NCI-H510A (cell line): ENCODE measurements at places on chromosomes 4 and X.

DNA sequence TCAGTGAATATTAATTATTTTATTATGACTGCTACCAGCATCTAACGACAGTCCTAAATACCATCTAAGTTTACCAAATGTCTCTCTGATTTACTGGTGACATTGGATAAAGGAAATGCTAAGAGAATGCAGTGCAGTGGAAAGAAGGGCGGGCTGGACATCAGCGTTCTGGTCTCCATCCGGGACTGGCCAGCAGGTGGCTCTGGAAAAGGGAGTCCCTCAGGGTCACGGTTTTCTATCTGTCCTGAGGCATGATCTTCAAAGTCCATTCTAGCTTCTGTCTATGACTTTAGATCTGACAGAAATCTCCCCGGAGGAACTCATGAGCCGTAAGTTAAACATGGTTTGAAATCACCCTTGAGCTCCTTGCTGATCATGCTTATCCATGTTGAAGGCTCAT is 3.3 kb downstream of the TRIM2 start:
- DNase-seq: no peak

GRCh38 chrX:66728818-66729271 is 90.0 kb upstream of the EDA2R start:
- peak; percentile 2 for DNase-seq

- no peak for DNase-seq
Observed at GRCh38 chr4:122783301-122784215, 43.1 kb upstream of the FGF2 start.

GRCh38 chrX:103640401-103641155 is 11.8 kb downstream of the TCEAL1 start:
- no peak for DNase-seq

GRCh38 chrX:13162772-13163410 is 118.5 kb upstream of the FAM9C start:
- DNase-seq: no peak

GRCh38 chr4:21544415-21544814 is 404.2 kb downstream of the KCNIP4 start:
- DNase-seq: no peak

DNA sequence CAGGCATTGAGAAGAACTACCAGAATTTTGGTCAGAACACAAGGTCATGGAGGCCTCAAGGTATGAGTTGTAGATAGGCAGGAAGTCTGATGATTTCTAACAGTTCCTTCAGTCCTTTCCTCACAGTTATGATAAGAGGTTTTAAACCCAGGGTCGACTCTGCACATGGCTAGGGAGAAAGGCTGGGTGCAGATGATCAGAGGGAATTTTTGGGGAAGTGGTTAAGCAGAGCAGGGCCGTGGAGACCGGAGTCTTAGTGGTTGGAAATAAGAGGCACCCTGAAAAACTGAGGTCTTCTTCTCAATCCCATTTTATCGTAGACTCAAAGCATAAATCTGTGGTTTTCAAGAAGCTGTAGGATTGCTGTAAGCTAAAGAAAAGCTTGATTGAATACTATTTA is 118.5 kb upstream of the ANK2 start:
- DNase-seq: no peak

GRCh38 chr4:138063581-138063980 is 178.6 kb downstream of the SLC7A11 start:
- DNase-seq: no peak

DNA sequence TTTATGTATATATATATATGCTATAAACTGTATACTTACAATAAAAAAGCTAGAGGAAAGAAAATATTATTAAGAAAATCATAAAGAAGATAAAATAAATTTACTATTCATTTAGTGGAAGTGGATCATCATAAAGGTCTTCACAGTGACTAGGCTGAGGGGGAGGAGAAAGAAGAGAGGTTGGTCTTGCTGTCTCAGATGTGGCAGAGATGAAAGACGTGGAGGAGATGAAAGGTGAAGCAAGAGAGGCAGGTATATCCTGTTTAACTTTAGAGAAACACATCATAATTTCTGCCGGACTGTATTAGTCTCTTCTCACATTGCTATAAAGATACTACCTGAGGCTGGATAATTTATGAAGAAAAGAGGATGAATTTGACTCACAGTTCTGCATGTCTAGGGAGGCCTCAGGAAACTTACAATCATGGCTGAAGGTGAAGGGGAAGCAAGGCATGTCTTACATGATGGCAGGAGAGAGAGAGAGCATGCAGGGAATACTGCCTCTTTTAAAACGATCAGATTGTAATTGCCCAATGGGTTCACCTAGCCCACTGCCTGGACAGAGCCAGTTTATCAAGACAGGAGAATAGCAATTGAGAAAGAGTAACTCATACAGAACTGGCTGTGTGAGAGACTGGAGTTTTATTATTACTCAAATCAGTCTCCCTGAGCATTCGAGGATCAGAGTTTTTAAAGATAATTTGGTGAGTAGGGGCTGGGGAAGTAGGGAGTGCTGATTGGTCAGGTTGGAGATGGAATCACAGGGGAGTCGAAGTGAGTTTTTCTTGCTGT is 22.1 kb upstream of the RRAGB start:
- DNase-seq: no peak

- DNase-seq: peak; percentile 29
Observed at GRCh38 chrX:119502727-119503483, 34.7 kb downstream of the SLC25A5 start.

DNA sequence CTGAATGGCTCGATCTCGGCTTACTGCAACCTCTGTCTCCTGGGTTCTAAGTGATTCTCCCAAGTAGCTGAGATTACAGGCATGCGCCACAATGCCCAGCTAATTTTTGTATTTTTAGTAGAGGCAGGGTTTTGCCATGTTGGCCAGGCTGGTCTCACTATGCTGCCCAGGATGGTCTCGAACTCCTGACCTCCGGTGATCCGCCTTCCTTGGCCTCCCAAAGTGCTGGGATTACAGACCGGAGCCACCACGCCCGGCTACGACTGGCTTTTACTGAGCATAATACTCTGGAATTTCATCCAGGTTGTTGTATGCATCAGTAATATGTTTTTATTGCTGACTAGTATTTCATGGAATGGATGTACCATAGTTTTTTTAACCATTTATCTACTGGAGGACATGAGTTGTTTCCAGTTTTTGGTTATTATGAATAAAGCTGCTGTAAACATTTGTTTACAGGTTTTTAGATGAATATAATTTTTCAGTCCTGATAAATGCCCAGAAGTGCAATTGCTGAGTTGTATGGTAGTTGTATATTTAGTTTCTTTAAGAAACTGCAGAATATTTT is 31.2 kb downstream of the N4BP2 start:
- no peak for DNase-seq

DNA sequence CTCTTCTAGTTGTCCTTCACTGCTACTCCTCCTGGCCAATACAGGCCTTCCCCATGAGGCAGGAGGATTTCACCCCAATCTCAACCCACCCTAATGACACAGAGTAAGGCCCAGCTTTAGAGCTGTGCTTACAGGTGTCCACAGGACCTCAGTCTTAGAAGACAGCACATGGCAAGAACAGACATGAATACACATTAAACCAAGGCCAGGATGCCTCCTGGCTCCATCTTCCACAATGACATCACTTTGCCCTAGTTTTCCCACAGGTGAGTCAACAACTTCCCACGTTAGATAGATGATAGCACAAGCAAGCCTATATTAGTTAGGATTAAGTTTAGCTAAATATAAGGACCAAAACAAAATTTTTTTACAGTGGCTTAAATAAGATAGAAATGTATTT is 63.8 kb upstream of the NOCT start:
- no peak for DNase-seq

DNA sequence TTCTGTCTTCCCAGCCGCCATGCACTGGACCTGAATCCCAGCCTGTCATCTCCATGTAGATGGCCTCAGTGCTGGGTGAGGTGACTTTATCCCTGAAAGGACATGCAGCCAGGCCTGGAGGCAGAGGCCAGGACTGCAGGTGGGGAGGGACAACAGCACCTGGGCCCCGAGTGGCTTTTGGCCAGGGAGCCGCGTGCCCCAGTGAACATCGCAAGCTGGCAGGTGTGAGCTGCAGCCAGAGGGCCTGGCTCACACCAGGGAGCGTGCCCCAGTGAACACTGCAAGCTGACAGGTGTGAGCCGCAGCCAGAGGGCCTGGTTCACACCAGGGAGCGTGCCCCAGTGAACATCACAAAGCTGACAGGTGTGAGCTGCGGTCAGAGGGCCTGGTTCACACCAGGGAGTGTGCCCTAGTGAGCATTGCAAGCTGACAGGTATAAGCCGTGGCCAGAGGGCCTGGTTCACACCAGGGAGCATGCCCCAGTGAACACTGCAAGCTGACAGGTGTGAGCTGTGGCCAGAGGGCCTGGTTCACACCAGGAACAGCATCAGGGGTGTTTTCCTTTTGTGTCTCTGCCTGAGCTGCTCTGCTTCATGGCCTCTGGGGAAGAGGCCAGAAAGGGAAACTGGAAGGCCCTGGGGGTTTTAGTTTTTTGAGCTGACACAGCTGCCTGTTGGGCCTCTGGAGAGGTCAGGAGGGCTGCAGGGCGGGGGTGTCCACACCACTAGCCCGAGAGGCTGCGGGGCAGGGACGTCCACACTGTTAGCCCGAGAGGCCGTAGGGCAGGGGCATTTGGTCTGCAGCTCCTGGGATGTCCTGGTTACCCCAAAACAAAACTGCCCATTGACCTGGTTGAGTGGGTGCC is 22.7 kb upstream of the PSAPL1 start:
- no peak for DNase-seq

DNA sequence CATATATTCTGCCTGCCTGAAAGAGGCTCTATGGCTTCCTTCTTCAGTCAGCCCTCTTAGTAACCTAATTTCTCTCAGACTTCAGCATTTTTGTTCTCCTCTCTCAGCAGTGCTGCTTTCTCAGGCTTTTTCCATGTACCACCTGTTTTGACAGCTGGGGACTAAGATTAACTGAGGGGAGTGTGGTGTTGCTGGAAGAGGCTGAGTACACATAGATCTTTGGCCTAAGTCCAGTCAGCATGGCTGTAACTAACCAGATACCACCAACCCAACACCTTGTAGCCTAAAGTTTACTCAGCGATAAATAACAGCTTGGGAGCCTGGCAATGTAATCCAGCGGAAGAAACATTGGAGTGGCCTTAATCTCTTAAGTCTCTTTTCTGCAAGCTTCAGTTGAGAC is 85.5 kb downstream of the RTL3 start:
- DNase-seq: no peak

DNA sequence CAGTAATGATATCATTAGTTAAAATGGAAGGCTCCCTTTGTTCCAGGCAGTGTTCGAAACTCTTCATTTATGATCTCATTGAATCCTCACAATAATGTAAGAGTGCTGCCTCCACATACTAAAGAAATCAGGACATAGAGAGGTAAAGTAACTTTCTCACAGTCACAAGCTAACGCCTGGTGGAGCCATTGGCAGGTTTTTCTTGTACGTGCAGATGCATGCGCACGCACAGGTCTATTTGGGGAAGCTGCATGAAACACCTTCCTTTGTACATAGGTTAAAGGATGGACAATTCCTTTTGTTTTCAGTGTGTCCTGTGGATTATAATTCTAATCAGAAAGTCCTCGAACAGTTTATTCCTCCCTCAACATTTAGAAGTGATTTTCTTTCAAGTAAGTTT is 176.2 kb downstream of the RAPGEF2 start:
- DNase-seq: no peak

DNA sequence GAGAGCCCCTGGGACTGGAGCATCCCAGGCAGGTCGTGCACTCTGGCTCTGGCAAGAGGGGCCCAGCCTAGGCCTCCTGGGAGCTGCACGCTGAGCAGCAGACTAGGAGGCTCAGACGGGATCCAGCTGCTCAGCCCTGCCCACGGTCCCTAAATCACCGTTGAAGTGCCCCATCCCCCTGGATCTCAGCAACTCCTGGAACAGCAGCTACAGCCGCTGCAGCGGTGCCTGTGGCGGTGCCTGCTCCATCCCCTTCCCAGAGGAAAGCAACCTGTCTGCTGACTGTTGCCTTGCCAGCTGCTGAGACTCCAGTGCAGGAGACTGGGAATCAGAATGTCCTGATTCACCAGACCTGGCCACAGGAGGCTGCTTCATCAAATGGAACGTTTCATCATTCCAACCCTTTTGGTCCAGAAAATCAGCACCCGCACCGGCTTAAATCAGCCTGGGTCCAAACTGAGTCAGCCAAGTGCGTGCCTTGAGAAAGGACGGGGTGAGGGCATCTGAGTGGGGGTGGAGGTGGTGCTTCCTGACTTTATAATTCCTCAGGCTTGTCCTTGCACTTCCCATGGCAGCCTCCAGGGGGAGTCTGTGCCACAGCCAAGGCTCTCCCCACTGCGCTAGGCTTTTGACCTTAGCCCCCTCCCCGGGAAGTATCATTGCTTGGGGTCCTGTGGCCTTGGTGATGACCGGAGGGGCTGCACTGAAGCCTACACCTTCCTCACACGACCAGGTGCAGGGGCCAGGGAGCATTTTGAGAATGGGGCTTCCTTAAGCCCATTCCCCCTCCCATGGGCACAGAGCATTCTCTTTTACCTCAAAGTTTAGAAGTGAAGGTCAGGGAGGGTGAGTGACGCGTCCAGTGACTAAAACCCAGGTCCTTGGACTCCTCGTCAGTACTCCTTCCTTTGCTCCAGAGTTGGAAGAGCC is 6.5 kb downstream of the ZNF185 start:
- peak; percentile 3 for DNase-seq

GRCh38 chrX:65647801-65648200 is 19.7 kb upstream of the MSN start:
- no peak for DNase-seq

DNA sequence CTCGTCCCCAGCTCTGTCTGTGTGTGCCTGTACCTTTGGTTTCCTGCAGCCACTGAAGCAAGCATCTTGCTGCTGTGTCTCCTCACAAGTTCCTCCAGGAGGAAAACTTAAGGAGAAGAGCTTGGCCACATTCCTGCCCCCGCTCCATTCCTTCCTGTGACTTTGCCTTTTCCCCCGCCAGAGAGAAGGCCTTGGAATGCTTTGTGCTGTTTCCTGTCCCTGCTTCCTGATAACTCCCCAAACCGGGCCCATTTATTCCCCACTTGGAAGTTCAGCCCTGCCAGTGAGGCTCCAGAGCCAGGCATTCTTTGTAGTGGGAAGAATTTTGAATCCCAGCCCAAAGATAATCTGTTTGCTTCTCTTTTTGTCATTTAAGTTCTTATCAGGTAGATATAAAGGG is 33.1 kb downstream of the SMIM10L2A start:
- no peak for DNase-seq

DNA sequence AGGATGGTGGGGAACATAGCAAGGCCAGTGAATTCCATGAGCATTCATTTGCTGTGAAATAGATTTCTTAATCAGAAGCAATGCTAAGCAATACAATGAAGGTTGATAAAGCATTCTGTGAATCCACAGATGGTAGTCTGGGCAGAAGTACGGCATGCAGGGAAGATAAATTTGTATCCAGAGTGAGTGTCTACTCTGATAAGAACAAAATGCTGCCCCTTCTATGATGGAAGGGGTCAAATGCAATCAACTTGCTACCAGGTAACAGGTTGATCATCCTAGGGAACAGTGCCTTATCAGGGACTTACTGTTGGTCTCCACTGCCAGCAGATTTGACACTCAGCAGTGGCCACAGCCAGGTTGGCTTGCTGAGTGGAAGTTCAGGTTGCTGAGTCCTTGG is 189.4 kb downstream of the MAB21L2 start:
- no peak for DNase-seq
